Psoas muscle (tissue), 8 donors: ENCODE measurements at places on chromosomes 1 and 21. TPM values are rescaled to one million over a fixed set of nuclear protein-coding genes. Genes with fewer than 3 reads are reported as not detected.

- DNase-seq, result no peak
Observed at GRCh38 chr1:102715150-102715549, 393.2 kb downstream of the COL11A1 start.

GRCh38 chr1:78651241-78651640 is 1.6 kb downstream of the IFI44 start:
- no peak for DNase-seq

DNA sequence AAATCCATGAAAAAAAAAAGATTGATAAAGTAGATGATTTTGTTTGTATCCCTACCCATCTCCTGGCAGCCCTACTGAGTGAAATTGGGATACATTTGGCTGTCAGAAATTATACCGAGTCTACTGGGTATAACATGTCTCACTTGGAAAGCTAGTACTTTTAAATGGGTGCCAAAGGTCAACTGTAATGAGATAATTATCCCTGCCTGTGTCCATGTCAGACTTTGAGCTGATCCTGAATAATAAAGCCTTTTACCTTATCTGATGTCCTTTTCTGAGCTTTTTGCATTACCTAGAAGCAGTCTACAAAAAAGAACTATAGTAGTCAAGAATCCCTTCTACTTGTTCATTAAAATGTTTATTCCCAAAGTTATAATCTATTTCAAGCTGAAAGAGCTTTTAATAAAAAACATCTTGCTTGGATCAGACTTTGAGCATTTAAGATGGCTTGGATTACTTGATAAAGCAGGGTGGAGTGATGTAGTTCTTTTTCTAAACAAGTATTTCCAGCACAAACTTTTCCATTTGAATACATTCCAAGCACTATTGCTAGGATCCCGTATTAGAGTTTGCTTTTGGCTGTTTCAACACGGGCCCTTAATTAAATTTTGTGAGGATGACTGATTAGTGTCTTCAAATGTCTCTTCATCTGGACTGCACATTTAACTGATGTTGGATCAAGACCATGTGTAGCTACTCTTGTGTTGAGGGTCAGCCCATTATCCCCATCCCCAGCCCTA is 69.2 kb downstream of the DTL start:
- DNase-seq, result no peak

DNA sequence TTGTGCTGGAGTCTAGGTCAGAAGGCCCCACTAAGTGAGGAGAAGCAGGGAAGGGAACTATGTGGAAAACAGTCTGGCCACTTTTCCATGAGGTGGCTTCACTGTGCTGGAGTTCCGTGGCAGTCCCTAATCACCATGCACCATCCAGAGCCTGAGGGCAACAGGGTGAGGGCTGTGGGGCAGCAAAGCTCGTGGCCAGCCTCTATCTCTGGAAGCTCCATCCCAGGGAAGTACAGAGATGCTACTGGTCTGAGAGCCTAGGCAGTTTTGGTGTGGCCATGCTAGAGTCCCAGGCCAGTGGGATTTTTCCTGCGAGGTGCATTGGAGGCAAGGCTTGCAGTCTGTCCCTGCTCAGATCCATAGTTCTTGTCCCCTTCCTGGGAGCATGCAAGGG is 157.3 kb upstream of the LRRC7 start:
- DNase-seq, result no peak

DNA sequence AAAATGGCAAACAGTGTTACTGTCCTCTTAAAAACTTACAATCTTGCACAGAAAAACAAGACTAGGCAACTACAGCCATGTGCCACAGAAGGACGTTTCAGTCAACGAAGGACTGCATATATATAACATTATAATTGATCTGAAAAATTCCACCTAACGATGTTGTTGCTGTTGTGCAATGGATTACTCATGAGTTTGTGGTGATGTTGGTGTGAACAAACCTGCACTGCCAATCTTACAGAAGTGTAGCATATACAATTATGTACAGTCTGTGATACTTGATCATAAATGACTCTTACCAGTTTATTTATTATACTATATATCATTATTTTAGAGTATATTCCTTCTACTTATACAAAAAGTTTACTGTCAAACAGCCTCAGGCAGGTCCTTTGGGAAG is 6.8 kb upstream of the VAMP4 start:
- no peak for DNase-seq

GRCh38 chr1:228079601-228080263 is 2.8 kb upstream of the ARF1 start:
- DNase-seq, result peak; percentile 32

GRCh38 chr1:66831529-66832239 is 30.6 kb upstream of the INSL5 start:
- DNase-seq, result no peak

DNA sequence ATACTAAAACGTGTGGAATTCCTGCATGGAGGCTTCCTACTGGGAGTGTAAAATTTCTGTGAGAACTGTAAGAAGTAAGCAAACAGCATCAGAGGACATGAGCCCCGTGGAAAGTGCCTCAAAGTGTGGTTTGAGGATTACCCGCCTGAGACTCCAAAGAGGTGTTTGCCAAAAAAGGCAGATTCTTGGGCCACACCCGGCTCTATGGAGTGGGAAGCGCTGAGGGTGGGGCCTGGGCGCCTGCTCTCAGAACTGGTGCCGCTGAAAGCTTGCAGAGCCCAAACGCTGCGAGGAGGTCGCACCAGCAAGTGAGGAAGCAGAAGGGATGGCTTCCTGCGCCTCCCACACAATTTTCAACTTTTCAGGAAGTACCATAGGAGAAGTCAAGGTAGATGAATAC is 43.0 kb upstream of the PSEN2 start:
- DNase-seq, result peak; percentile 66

DNA sequence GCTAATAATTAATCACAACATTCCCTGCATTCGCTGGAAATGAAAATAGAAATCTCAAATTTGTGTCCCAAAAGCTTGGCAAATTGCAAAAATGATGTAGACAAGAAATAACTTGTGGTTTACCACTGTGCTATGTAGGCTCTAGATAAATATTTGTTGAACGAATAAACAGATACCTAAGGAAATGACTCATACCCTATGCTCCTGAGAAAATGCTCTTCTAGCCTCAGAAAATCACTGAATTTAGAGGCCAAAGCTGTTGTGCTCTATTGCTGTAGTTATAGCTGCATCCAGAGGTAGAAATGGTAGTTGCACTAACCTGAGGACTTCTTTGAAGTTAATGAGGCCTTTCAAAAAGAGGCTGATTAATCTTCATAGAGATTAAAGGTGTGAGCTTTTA is 142.0 kb upstream of the ZNHIT6 start:
- DNase-seq, result no peak

- DNase-seq, result no peak
Observed at GRCh38 chr1:204587621-204588020, 71.4 kb downstream of the MDM4 start.

The AK5 gene
- total RNA-seq, result not detected

The TCP10L gene
- total RNA-seq, result 1.0 TPM
